ENCODE measurements at places on chromosomes 2 and 18.

DNA sequence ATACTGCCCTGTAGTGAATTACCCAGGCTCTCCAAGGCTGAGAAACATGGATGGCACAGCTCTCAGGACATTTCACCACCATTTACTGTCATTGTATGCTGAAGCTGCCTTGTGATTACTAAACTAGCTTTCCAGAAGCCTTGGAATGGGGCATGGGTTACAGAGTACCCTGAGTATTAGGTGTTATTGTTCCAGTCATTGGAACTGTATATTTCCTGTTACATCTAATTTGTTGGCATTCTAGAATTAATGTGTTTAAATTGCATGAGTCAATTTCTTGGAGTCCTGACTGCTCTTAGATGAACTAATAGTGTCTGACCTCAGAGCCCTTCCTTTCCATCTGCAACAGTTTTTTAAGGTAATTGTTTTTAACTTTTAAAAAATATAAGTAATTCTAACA lies 9.0 kb downstream of the DGUOK start:
- DNase-seq: no peak

GRCh38 chr2:96304606-96305005 lies 740 bp downstream of the SNRNP200 start:
- DNase-seq: no peak

- no peak for DNase-seq
Measured at GRCh38 chr18:54641734-54642133, 50.7 kb downstream of the DYNAP start.

DNA sequence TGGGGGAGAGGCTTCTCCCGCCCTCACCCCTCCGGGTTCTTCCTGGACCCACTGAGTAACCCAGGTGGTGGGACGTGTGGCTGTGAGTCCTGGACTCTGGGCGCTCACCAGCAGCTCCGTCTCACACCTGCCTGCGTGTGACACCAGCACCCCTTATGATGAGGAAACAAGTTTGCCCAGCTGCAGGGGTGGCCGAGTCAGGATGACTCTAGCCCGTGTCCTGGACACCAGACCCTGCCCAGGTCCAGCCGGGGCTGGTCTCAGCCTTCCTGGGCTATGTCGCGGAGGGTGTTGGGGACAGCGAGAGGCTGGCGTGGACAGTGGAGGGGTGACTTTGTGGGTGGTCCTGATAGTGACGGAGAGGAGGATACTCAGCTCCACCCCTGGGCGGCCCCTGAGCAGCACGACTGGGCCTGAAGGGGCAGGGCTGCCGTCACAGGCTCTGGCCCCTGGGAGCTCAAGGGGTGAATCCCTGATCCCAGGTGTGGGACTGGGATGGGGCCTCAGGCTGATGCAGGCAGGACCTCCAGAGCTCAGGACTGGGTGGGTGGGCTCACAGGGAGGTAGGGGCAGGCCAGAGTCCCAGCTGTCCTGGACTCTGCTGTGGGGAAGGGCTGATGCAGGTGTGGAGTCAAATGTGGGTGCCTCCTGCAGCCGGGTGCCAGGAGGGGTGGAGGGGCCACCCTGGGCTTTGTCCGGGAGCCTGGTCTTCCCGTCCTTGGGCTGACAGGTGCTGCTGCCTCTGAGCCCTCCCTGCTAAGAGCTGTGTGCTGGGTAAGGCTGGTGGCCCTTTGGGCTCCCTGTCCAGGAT lies 3.7 kb downstream of the GPR35 start:
- DNase-seq: peak; percentile 28

DNA sequence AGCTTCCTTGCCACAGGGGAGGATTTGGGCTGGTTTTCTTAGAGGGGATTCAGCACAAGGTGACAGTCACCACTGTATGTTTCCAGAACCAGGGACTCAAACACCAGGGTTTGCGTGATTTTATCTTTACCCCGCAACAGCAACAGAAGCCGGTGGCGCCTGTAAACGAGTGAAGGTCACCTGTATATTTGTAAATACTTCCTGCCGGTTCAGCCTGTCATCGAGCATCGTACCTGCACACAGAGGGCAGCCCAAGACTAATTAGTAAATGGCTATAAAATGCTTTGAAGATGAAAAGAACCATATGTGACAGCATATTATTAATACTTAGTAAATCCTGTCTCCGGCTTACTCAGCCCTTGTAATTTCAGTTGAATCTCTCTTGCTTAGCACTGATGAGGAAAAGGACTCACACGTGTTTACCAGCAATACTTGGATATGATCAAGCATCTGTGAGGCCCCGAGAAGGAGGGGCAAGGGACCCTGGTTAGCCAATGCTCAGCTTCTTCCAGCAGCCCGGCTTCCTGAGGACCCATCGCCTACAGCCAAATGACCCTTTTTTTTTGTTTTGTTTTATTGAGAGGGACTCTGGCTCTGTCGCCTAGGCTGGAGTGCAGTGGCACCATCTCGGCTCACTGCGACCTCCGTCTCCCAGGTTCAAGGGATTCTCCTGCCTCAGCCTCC lies 51.3 kb upstream of the FOSL2 start:
- DNase-seq: no peak

All from left lobe of liver (tissue), 2 donors.